ENCODE measurements at places on chromosomes 4 and X.

- DNase-seq = no peak
These were observed 52.6 kb downstream of the HMX1 start for GRCh38 chr4:8819019-8819418.

- DNase-seq = no peak
These were observed 59.0 kb downstream of the WWC2 start for GRCh38 chr4:183158062-183158461.

DNA sequence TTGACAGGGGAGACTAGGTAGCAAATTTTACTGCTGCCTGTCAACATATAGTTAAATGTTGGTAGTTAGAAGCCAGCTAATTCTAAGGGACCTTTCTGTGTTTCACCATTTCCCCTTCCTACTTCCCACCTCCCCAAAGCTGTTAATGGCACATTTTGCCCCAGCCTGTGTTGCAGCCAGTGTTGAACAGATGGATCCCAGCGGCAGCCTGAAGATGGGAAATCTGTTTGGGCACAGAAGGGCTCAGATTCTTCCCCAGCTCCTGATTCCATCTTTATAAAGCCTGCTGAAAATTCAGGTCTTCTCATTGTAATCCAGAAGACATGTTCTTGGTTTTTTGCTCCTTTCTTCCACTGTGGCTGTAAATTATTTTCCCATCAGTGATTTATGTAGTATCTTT lies 89.0 kb downstream of the SPRY1 start:
- no peak for DNase-seq

DNA sequence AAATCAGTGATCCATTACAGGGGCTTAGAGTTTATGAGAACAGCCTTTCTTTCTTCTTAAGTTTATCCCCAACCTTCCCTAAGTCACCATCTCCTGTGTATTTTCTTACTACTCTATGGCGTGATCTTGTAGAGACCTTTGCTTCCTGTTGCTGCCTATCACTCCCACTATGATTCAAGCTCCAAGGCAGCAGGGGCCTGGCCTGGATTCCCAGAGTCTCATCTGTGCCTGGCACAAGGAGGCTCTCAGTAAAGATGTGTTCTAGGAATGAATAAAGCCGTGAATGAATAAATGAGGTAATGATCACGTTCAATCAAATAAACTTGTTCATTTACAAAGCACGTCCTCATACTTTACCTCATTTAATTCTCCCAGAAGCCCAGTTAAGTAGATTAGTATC lies 45.4 kb downstream of the CC2D2A start:
- no peak for DNase-seq

GRCh38 chrX:95950679-95951078 lies 734.0 kb upstream of the DIAPH2 start:
- no peak for DNase-seq

GRCh38 chr4:89293299-89293698 lies 14.3 kb downstream of the GPRIN3 start:
- DNase-seq = no peak

- no peak for DNase-seq
These were observed 131.3 kb downstream of the SLC7A11 start for GRCh38 chr4:138110815-138111214.

- no peak for DNase-seq
These were observed 475.9 kb downstream of the PDHA2 start for GRCh38 chr4:96315815-96316214.

- no peak for DNase-seq
These were observed 7.6 kb downstream of the ENPEP start for GRCh38 chr4:110483516-110483915.

DNA sequence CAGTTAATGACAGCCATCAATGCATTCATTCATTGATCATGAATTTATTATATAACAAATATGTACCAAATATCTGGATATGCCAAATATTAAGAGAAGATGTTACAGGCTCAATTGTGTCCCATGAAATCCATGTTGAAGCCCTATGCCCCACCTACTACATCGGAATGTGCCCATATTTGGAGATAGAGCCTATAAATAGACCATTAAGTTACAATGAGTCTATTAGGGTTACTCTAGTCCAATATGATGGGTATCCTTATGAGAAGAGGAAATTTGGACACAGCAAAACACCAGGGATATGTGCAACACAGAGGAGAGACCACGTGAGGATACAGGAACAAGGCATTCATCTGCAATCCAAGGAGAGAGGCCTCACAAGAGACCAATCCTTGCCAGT lies 634.5 kb downstream of the DMD start:
- DNase-seq = no peak

DNA sequence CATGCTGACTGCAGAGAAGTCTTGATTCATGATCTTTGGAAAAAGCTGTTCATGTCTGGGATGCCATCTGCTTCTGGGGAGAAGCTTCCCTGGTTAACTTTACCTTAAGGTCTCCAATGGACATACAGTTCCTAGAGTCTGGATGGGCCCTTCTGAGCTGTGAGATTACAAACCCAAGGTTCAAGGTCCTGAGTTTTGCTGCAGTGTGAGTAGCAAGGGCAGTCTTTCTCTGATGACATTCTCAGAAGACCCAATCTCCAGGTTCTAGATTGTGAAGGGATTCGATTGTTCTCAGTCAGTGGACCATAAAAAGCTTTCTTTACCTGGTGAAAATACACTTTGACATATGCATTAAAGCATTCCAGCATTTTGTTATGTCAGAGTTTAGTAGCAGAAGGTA lies 179.2 kb downstream of the AASDH start:
- no peak for DNase-seq

GRCh38 chr4:107993969-107994368 lies 4.3 kb downstream of the HADH start:
- no peak for DNase-seq

GRCh38 chr4:103719105-103719829 lies 518 bp downstream of the TACR3 start:
- no peak for DNase-seq

GRCh38 chrX:19683358-19683757 lies 168.1 kb upstream of the MAP3K15 start:
- DNase-seq = no peak

DNA sequence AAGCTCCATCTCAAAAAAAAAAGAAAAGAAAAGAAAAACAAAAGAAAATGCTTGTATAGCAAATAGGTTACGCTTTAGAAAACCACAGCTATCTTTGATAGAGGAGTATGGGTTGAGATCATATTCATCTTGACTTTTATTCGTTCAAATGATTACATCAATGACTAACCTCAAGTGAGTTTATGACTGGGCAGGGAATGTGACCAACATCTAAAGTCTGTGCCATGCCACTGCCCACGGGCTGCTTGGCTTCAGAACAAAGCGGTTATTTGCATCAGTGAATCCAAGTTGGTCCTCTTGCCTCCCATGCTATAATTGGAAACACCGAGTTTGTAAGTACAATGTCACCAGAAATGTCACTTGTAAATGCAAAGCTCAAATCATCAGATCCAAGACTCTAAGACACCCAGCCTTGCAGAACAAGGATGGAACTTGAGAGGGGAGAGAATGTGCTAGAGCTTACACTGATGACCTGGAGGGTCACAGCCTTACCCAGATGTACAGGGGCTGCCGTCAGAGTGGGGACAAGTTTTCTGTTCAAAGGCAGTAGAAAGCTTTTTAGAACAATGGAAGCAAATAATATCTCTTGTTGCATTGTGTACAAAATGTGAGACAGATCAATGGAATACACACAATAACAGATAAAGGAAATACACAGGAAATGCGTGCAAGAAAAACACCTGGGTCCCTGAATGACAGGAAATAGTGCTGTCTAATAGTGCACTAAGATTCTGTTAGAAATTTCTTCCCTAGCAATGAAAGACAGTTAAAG lies 8.4 kb upstream of the OPN1LW start:
- no peak for DNase-seq

DNA sequence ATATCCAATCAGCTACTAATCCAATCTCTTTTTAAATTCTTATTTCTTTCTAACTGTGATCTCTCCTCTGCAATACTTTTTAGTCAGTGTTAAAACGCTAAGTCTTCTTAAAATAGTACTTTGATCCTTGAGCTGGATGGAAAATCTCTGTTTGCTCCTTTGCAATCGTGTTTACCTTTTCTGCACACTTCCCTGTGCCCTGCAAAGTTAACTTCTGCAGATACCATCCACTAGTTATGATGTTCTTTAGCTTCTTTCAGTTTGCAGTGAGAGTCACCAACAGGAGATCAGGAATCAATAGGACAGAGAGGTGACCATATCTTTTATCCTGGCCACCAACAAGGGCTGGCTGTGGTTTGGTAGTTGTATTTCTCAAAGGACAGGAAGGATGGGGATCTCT lies 391.5 kb downstream of the GASK1B start:
- no peak for DNase-seq
